ENCODE measurements at places on chromosomes 7 and 10.

GRCh38 chr7:134676743-134677142, 30.1 kb downstream of the BPGM start:
- no peak for DNase-seq

- DNase-seq, result no peak
These were observed 105.5 kb upstream of the PTN start for GRCh38 chr7:137449016-137449415.

- DNase-seq, result no peak
These were observed 15.2 kb upstream of the CYREN start for GRCh38 chr7:135185471-135186260.

GRCh38 chr10:8045726-8046494, 8.6 kb upstream of the GATA3 start:
- DNase-seq, result no peak

DNA sequence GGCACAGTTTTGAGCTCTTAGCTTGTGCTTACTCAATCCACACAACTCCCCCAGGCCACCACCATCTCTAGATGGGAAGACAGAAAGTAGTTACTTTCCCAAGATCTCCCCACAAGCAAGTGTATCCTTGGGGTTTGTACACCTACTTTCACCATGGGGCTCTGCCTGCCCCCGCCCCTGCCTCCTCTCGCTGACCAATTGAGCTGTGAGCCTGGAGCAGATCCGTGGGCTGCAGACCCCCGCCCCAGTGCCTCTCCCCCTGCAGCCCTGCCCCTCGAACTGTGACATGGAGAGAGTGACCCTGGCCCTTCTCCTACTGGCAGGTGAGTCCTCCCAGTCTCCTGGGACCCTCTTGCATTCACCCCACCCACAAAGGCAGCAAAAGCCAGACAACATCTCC, 2.0 kb downstream of the FXYD4 start:
- no peak for DNase-seq

- DNase-seq, result no peak
These were observed 30.7 kb upstream of the ADCY1 start for GRCh38 chr7:45543473-45543872.

DNA sequence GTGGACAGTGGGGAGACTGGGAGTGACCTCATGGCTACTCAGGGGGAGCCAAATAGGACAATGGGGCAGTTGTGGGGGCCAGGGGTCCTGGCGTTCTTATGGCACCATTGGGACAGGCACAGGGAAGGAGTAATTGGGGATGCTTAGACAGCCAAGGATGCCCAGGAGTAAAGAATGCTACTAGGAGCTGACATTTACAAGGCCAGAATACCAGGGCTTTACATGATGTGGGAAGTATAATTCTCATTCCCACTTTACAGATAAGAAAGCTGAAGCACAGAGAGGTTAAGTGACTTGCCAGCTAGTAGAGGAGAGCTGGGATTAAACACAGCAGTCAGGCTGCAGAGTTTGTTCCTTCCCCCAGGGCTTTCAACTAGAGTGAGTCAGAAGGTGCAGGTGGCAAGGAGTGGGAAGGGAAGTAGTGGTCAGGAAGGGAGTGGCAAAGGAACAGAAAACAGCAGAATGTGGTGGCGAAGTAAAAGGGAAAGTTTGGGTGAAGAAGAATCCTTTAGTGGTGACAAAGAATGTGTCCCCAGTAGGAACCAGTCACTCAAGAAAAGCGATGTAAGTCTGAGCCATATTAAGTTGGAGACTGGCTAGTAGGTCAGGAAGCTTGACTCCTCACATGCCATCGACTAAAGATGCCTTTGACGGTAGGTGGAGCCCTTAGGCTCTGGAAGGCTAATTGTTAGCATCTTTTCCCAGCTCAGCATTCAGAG, 32.8 kb downstream of the CPVL start:
- DNase-seq, result peak; percentile 47

- no peak for DNase-seq
These were observed 16.8 kb downstream of the PDIA4 start for GRCh38 chr7:149011491-149011890.

DNA sequence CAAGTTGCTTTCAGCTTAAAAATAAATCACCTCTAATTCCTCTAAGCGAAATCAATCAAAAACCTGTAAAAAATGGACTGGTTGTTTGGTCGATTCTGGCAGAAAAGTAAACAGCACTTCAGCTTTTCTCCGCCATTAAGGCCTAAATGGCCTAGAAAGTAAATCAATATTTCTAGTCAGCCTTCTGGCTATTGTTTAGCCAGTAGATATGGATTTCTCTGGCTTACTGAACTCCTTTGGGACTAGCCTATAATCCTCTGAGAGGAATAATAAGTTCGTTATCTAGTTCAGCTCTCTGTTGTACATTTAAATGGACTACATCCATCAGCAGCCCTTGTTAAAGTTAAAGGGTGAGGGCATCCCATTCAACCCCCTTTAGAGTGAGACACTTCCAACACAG, 400.1 kb upstream of the ETV1 start:
- DNase-seq, result no peak

DNA sequence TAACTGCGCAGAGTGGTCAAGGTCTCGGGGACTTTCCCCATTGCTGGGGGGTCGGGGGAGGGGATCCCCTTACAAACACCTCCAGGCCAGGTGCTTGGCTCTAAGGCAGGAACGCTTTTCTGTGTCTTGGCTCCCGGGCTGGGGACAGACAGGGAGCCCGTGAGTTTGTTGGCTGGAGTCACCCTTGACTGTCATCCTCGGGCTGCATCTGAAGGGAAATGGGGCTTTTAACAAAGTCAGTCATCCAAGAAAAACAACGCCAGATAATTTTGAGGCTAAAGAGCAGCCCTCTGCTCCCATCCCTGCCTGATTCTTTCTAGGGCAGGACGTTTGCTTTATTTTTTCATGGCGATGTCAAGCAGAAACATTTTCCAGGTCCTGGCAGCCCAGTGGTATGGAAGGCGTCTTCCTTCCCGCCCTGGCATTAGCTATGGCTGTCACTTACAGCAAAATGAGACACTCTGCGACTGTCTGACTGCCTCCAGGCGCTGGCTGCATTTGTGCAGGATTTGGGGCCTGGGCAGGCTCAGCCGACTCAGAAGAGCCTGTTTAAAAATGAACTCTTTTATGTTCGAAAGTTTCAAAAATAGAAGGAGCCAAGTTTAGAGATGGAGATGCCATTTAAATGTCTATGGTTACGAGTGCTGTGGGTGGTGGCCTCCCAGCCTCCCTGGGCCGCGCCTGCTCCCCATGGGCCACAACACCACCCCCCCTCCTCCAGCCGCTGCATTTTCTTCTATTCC, 54.7 kb upstream of the TNS3 start:
- DNase-seq, result no peak

DNA sequence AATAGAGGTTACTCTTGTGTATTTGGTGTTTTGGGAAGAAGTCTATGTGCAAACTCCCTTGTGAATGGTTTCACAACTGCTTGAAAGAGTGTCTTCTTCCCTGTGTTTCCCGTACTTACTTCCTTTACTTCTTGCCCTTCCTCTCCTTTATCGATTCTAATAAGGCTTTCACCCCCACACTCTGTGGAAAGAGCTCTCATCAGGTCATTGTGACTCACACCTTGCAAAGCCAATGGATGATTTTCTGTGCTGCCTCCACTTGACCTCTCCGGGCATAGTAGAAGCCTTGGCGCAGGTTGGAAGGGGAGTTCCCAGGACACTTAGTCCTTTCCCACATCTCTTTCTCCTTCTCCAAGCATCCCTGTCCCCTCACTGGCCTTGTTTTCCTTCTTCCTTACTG, 6.2 kb upstream of the TSPAN15 start:
- DNase-seq, result no peak

DNA sequence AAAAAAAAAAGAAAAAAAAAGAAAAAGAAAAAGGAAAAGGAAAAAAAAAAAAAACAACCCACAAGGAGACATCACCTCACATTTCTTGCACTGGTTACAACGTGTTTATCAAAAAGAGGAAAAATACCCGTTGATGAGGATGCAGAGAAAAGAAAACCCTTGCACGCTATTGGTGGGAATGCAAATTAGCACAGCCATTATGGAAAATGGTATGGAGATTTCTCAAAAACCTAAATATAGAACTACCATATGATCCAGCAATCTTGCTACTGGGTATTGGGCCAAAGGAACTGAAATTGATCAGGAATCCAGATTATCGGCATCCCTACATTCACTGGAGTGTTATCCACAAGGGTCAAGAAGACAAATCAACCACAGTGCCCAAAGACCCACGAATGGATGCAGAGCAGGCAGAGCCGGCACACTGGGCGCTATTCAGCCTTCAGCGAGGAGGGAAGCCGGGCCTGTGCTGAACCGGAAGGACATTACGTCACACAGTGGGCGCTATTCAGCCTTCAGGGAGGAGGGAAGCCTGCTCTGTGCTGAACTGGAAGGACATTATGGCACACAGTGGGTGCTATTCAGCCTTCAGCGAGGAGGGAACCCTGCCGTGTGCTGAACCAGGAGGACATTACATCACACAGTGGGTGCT, 258.7 kb downstream of the ZMYND11 start:
- no peak for DNase-seq

All from RWPE1 (cell line).